ENCODE measurements at places on chromosomes 3 and 15. TPM values are rescaled to one million over a fixed set of nuclear protein-coding genes. Genes with fewer than 3 reads are reported as not detected.

Gene CFAP20DC
- total RNA-seq, result 1.6 TPM

Gene RLBP1
- total RNA-seq, result 0.52 TPM

Gene RTP1
- total RNA-seq, result not detected

Gene BNC1
- total RNA-seq, result 1.6 TPM

Gene CCR9
- total RNA-seq, result 0.52 TPM

Gene RTF1
- total RNA-seq, result 31.3 TPM

Gene SAMMSON
- under 0.01 TPM for total RNA-seq

Gene ISG20
- total RNA-seq, result 0.52 TPM

Gene POLQ
- 5.7 TPM for total RNA-seq

Gene MB21D2
- 24.0 TPM for total RNA-seq
